Pancreas (tissue), 10 donors: ENCODE measurements at places on chromosomes 4 and X. TPM values are rescaled to one million over a fixed set of nuclear protein-coding genes. Genes with fewer than 3 reads are reported as not detected.

The PPARGC1A gene
- total RNA-seq: 8.2 TPM

The NALF2 gene
- total RNA-seq: 0.94 TPM

DNA sequence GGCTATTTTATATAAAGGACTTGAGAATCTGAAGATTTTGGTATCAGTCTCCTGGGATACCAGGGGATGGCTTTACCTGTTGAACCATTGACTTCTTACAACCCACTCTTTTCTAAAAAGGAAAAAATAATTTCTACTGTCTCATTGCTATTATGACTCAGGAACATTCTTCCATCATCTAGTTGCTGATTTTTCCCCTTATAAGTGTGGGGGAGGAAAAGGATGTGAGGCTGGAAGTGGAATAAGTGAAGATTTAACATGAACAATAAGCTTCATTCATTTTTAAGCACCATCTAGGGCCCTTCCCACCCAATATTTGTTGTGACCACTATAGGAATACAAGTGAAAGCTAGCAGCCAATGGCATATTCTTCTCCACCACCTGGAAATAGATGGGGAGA lies 10.6 kb upstream of the MND1 start:
- H3K4me3 ChIP-seq: no peak overlapping the region
- H3K4me1 ChIP-seq: no peaks in the 10 kb centered on the region
- no peaks in the 10 kb centered on the region for H3K27me3 ChIP-seq
- H3K36me3 ChIP-seq: peaks cover 20% of the 10 kb centered on the region

DNA sequence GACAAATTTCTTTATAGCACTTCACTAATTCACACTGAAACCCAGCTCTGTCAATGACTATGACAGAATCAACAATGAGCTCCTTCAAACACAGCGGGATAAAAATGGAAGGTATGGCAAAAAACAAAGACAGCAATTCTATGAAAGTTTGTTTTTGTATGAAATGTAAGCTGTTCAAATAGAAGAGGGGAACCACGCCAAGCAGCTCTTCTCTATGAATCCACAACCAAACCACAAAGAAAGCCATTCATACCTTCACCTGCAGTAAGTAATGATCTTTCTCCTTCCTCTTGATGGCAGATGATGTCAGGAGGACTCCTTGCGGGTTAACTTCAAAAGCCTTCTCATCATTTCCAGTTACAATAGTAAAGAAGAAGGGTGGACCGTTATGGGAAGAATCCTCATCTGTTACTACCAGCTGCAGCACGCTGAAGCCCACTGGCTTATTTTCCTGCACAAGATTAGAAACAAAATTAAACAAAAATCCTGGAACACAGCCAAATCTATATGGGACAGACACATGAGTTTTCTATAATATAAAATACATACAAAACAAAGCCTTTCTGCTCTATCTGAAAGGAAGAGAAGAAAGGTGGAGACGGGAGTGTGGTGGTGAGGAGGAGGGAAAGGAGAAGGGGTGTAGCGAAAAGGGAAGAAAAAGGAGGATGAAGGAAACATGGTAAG lies 48.9 kb upstream of the MTNR1A start:
- H3K4me1 ChIP-seq: no peaks in the 10 kb centered on the region
- no peak overlapping the region for H3K4me3 ChIP-seq
- no peak for DNase-seq

DNA sequence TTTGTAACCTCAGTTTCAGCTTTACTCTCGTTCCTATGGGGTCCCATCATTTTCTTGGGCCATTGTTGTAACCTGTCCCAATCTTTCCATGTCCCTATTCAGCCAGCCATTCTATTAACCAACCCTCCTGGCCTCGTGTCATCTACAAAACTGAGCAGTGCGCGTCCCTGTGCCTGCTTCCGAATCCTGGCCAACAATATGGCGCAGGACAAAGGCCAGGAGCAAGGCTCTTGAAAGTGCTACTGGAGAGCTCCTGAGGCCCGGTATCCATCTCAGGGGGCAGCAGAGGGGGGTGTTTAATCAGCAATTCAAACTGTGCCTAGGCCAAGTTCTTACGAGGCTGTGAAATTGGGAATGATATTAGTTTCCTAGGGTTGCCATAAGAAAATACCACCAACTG lies 41.2 kb upstream of the APLN start:
- H3K27me3 ChIP-seq: no peaks in the 10 kb centered on the region
- no peaks in the 10 kb centered on the region for H3K36me3 ChIP-seq
- DNase-seq: no peak
- H3K4me3 ChIP-seq: no peak overlapping the region
- H3K27ac ChIP-seq: no peak overlapping the region
- H3K4me1 ChIP-seq: no peaks in the 10 kb centered on the region

The SLC9A7 gene
- total RNA-seq: 16.0 TPM
